Suprapubic skin (tissue), 4 donors: ENCODE measurements at places on chromosomes 12 and 14.

GRCh38 chr14:72652179-72652578 lies 241.7 kb downstream of the DPF3 start:
- no peaks in the 10 kb centered on the region for H3K36me3 ChIP-seq
- no peak overlapping the region for H3K27ac ChIP-seq
- no peaks in the 10 kb centered on the region for H3K27me3 ChIP-seq
- no peaks in the 10 kb centered on the region for H3K4me1 ChIP-seq

DNA sequence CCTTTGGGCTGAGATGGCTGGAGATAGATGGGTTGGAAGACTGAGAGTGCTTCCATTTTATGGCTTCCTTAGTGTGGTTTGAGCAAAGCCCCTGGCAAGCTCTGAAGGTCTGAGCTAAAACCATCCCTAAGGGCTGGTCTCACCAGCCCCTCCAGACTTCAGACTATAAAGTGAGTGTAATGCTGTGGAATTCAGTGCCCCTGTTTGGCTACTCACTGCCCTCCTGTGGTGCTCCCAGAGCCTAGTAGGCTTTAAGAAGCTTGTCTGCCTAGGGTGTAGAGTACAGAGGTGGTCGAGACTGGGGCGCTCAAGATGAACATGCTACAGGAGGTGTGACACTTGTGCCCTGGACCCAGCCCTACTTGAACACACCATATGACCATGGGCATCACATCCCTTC lies 246.7 kb upstream of the FKBP4 start:
- H3K36me3 ChIP-seq = no peaks in the 10 kb centered on the region
- H3K4me1 ChIP-seq = no peaks in the 10 kb centered on the region
- no peaks in the 10 kb centered on the region for H3K27me3 ChIP-seq

GRCh38 chr12:105018012-105018411 lies 31.9 kb downstream of the NOPCHAP1 start:
- peaks cover 6% of the 10 kb centered on the region for H3K4me1 ChIP-seq
- H3K36me3 ChIP-seq = peaks cover 16% of the 10 kb centered on the region
- no peak overlapping the region for H3K27ac ChIP-seq
- no peaks in the 10 kb centered on the region for H3K27me3 ChIP-seq
- H3K4me3 ChIP-seq = no peak overlapping the region

DNA sequence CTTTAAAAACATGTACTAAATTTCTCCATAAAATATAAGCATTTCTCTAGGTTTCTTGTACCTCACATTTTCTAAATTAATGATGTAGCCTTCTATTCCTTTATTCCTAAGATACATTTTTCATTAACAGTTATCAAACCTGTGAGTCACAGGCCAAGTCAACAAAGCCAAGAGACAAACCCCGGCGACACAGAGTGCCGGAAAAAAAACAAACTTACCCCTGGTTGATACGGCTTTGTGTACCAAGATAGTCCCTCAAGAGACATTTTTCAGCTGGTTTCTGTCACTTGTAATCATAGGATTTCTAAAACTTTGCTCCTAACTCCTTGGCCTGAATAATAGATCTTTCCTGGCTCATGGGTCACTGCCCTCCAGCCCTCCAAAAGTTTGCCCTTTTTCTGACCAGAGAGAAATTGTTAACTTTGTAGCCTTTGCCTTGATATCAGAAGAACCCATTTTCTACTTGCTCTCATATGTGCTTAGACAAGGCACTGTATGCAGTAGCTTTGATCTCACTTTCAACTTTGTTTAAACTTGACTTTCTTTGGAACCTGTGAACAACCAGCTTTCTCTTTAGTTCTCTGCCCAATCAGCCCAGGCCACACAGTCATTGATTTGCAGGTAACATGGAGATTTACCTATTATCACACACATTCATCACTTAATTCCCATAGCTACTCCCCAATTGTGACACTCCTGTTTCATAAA lies 172.2 kb downstream of the PRKD1 start:
- H3K36me3 ChIP-seq = no peaks in the 10 kb centered on the region
- no peaks in the 10 kb centered on the region for H3K27me3 ChIP-seq
- H3K4me1 ChIP-seq = no peaks in the 10 kb centered on the region
- no peak overlapping the region for H3K27ac ChIP-seq
- DNase-seq = no peak
